ENCODE measurements at places on chromosomes 4 and X.

DNA sequence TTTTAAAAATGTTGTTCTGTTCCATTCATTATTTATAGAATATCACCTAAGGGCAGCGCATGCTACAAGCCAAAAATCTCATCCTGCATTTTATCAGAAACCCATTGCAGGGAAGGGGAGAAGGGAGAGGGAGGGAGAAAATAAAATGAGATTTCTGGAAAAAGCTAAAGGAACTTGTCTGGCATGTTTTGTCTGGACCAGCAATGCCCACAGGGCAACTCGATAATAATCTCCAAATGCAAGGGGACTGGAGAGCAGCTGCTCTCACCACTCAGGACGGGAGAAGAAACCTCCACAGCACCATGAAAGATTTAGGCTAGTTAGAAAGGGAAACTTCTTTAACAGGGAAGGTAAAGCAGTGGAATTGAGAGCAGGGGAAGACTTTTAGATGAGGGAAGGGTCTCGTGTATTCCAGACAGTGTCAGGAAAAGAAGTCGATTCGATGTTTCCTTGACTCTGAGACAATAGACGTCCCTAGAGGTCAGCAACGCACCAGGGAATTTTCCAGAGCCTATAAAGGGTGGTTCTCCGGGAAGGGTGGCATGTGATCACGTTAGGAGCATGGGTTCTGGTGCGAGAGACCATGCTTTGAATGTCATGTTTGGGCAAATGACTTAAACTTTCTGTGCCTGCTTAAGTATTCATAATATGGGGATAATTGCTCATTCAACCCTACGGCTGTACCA lies 132.2 kb upstream of the NDP start:
- no peak for DNase-seq

GRCh38 chrX:9340598-9341290 lies 124.1 kb upstream of the TBL1X start:
- peak; percentile 75 for DNase-seq

DNA sequence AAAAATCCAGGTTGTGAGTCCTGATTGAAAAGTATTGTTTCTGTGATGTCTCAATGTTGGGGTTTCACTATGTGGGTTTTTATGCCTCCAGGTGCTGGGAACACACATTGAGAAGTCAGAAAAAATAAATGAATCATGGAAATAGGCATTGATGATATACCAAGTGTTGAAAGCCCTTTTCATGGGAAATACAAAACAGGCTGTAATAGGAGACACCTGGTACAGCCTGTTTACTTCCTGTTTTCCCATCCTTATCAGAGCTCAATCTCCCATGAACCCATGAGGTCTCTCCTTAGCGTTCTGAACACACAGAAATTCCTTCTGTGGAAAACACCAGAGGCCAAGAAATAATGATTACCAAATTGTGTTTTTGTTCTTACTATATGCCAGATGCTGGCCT lies 106.3 kb upstream of the BOD1L1 start:
- DNase-seq = no peak

DNA sequence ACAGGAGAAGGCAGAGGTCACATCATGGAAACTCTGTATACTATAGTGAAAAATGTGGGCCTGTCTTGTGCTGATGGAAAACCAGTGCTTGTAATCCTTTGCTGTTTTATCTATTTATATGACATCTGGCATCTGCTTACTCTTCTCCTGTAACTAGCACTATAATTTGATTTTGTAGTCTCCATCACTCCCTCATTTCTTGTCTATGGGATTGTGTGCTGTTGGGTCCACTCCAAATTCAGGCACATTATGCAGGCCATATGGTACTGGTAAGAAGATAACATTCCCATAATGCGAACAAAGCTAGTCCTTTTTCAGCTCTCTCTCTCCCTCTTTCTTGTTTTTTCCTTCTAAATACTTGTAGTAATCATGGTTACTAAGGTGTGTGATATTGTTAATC lies 581.2 kb upstream of the IGFBP7 start:
- no peak for DNase-seq

DNA sequence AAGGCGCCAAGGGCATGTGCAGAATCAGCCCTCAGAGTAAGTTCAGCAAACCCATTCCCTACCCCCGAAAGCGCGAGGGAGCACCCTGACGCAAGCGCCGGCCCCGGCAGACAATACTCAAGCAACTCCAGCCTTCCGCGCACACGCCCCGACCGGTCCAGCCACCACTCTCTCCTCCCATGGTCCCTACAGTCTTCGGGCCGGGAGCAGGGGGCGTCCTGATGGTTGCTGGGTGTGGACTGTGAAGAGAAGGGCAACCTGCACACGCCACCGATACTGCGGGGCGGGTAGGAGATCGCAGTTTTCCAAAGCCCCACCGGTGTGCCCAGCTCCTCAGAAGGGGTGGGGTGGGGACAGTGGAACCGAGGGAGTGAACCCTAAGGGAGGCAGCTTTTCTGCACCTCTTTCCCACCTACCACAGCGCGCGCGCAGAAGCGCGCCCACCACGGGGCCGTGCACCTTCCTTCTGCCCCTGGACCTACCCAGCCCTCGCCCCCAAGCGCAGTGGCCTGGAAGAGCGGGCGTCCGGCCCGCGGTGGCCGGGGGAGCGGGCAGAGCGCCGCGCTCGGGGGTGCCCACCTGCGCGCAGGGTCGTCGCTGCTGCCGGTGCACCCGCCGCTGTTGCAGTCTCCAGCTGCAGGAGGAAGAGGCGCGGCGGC lies 650.2 kb upstream of the DIPK2B start:
- no peak for DNase-seq

- no peak for DNase-seq
Measured at GRCh38 chr4:35993606-35994005, 250.7 kb downstream of the ARAP2 start.

DNA sequence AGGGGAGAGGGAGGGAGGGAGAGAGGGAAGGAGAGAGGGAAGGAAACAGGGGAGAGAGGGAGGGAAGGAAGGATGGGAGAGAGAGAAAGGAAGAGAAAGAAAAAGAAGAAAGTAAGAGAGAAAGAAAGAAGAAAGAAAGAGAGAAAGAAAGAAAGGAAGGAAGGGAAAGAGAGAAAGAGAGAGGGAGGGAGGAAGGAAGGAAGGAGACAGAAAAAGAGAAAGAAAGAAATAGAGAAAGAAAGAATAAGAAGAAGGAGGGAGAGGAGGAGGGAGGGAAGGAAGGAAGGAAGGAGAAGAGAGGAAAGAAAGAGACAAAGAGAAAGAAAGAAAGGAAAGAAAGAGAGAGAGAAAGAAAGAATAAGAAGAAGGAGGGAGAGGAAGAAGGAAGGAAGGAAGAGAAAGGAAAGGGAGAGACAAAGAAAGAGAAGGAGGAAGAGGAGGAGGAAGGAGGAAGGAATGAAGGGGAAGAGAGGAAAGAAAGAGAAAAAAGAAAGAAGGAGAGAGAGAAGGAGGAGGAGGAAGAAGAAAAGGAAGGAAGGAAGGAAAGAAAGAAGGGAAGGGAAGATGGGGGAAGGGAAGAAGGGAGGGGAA lies 189.6 kb downstream of the PARM1 start:
- no peak for DNase-seq

DNA sequence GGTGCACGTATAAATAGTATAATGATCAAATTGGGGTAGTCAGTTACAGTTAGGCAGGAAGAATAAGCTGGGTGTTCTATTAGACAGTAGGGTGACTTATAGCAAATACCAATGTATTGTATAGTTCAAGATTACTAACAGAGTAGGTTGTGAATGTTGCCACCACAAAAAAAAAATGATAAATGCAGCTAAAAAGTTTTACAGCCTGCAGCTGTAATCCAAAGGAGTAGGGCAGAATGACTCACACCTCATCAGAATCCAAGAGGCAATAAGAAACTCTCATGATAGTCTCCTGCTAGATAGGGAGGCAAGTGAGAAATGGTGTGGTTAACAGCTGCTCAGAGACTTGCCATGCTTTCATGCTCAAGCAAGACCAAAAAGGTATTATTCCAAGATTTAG lies 19.6 kb upstream of the TCEAL4 start:
- no peak for DNase-seq

DNA sequence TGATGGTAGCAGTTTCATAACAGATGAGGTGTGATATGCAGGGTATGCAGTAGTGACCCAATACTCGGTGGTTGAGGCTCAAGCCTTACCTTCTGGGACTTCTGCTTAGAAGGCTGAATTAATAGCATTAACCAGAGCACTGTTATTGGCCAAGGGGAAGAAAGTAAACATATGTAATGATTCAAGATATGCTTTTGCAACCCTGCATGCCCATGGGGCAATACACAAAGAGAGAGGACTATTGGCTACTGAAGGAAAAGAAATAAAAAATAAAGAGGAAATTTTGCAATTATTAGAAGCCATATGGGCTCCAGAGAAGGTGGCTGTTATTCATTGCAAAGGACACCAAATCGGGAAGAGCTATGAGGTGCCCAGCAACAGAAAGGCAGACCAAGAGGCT lies 8.7 kb downstream of the GAGE10 start:
- DNase-seq = no peak

- DNase-seq = no peak
Measured at GRCh38 chrX:113330416-113330815, 489.8 kb upstream of the AMOT start.

- no peak for DNase-seq
Measured at GRCh38 chrX:18899796-18900380, 84.0 kb downstream of the PHKA2 start.

- no peak for DNase-seq
Measured at GRCh38 chr4:184364100-184364921, 110.0 kb downstream of the IRF2 start.

DNA sequence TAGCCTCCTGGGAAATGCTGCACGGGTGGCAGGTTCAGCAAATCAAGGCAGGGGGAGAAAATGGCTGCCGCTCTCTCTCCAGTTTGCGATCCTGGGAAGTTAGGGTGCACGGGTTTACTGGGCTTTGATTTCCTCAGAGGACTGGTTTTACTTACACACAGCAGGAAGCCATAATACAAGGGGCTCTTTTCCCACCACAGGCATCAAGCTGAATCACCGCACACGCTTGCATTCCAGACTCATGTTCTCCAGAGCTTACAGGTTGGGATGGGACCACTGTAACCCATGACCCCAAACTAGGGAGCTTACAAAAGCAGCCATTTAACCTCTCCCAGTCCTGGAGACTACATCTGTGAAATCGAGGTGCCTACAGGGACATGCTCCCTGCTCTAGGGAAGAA lies 159.8 kb downstream of the DHRSX start:
- DNase-seq = no peak

DNA sequence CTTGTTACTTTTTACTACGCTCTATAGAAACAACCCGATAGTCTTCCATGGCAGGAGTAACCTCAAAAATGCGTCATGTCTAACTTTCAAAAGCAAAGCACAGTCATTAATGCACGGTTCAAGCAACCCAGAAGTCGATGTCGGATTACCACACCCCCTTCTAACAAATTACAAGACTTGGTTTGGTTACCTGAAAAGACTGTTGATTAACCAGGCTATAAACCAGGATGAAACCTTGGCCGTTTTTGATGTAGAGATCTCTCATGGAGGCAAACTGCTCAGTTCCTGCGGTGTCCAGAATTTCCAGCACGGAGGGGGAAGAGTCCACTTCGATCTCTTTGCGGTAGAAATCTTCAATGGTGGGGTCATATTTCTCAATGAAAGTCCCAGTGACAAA lies 2.4 kb downstream of the RAP2C start:
- DNase-seq = peak; percentile 61

DNA sequence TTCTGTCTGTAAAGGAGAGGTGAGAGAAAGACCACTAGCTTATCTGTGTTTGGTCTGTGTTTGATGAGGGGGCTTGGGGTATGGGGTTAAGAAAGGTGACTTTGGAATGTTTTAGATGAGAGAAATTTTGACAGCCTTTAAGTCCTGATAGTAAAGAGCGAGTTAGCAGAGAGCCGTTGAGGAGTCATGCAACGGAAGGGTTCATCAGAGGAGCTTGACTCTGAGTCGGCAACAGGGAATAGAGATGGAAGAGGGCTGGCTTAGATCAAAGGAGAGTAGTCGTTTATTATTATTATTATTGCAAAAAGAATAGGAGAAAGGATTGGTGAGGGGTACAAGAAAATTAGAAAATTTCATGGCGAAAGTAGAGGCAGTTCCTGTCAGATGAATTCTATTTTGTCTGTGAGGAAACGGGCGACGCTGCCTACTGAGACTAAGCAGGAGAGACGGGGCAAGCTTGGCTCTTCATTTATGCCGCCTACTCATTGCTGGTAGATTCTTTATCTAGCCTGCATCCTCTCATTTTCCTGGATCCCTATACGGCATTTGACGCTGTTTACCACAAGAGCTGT lies 473 bp upstream of the VAMP7 start:
- no peak for DNase-seq

DNA sequence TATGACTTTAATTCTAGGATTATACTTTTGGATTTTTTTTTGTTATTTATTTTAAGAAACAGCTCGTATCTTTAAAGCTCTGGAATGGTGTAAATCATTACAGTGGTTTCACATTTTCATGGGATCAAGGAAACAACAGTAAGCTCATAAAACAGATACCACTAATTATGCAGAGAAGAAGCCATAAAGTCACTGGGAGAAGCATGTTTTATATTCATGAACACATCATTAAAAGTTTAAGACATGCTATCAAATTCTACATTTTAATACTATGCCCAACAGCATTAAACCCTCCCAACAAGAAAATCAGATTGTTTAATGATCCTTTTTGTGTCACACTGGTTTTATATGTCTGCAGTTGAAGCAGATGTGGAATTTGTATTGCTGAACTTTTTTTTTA lies 149.9 kb downstream of the FBXO8 start:
- no peak for DNase-seq

GRCh38 chrX:39633293-39633692 lies 464.5 kb downstream of the BCOR start:
- DNase-seq = no peak

DNA sequence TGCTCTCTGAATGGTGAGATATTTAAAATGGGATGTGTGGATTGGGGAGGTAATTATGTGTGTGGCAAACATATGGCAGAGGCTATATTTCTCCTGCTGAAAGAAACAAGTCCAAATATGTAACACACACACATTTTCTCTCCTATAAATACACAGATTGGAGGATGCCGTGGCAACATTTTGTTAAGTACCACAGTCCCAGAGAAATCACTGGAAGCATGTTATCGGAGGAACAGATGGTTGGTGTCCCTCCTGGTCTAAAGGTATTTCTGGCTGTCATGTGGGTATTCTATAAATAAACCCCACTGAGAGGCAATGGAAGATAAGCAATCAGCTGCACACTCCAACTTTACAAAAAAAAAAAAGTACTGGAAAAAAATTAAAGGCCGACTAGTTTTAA lies 528.3 kb upstream of the BOD1L1 start:
- no peak for DNase-seq

GRCh38 chr4:183426507-183426906 lies 17.9 kb upstream of the CDKN2AIP start:
- no peak for DNase-seq

GRCh38 chr4:153154007-153154975 lies 50.0 kb upstream of the TRIM2 start:
- DNase-seq = peak; percentile 28

GRCh38 chr4:179671609-179672008 lies 2229.4 kb upstream of the AGA start:
- no peak for DNase-seq

DNA sequence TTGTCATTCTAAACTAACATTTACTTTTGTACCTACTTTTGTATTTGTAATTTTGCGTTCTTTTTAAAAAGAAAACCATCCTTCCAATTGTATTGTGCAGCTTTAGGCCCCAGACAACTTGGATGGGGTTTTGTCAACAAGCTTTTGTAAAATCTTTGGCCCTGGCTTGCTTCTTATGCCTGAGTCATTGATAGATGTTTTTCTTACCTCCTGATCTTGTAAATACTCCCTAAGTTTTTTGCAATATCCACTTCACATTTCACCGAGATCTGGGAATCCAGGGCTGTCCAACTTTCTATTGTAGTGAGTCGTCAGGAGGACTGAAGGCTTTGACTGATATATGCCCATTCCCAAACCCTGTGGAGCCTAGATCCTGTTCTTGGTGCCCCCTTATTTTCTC lies 126.9 kb upstream of the GUCY1A1 start:
- DNase-seq = no peak

All from CD4-positive, alpha-beta T cell treated with Interleukin-4 for 1 hour (primary cell).